Stimulated activated CD4-positive, alpha-beta T cell treated with anti-CD3 and anti-CD28 coated beads, Interleukin-12 subunit alpha, Interleukin-12 subunit beta, amount 100 ng/mL, for 48 hours (primary cell): ENCODE measurements at places on chromosomes 5 and 9.

- no peak for DNase-seq
Observed at GRCh38 chr5:131394128-131394527, 130.3 kb downstream of the CDC42SE2 start.

GRCh38 chr5:135435467-135436330 lies 11.4 kb downstream of the DCANP1 start:
- DNase-seq: no peak

- DNase-seq: no peak
Observed at GRCh38 chr9:86217076-86217755, 42.2 kb downstream of the C9orf153 start.

DNA sequence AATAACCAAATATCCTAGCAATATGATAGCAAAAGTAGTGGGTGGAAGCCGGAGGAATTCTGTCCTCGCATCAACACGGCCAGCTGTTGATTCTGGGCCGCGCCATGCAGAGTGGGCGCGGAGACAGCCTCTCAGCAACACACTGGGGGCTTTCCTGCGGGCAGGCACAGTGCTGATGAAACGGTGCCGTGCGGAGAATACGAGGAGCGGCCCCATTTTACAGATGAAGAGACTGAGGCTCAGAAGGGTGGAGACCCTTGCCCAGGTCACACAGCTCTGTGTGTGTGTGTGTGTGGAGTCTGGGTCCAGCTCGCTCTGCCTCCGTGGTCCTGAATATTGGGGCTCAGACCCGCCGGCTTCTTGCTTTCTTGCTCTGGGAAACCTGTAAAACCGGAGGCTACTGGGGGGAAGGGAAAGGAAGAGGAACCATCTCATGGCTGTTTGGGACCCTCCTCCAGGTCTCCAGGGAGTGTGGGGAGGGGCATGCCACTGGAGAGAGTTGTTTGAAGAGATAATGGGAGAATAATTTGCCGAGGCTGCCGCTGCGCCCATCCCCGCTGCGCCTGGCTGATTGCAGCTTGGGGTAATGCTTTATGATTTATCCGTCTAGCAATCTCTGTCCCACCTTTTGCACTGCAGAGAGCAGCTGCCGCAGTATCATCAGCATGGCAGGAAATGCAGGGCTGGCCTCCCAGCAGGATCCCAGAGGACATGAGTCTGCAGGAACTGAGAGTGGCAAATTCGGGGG lies 36.6 kb downstream of the NCS1 start:
- DNase-seq: no peak

- no peak for DNase-seq
Observed at GRCh38 chr9:6915635-6916034, 157.9 kb downstream of the KDM4C start.
